Stimulated activated CD8-positive, alpha-beta memory T cell treated with anti-CD3 and anti-CD28 coated beads, Interleukin-2, amount 100 ng/mL, for 1 hour (primary cell): ENCODE measurements at places on chromosomes 6 and 20.

DNA sequence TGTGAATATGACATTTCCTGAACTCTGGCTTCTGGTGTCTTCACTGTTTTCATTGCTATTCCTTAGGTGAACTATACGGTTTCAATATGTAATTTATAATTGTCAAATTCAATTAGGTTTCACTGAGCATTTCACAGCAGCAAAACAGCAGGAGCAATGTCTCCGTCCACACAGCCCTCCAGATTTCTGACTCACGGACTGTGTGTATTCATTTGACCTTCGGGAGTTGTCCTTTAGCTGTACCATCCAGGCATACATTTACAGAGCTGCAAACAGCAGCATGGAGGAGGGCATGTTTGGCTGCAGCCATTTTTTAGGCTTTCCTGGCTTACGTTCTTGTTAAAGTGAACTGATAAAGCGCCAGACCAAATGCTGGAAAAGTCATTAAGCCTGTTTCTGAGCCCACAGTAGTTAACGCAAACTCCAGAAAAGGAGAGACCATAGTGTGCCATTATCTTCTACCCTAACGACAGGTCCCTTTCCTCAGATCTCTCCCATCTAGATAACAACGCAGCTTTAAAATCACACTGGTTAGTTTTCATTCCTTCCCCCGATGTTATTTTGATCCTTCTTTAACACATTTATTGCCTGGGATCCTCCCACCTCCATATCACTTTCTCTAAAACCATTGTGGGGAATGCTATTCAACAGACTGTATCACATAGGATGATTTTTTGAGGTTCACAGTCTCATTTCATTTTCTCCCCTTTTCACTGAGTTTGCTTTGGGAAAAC lies 18.3 kb downstream of the FOXC1 start:
- DNase-seq = no peak

GRCh38 chr6:56595490-56596122 lies 47.1 kb downstream of the DST start:
- no peak for DNase-seq

- DNase-seq = no peak
These were observed 93.6 kb downstream of the KIF16B start for GRCh38 chr20:16479666-16480065.

DNA sequence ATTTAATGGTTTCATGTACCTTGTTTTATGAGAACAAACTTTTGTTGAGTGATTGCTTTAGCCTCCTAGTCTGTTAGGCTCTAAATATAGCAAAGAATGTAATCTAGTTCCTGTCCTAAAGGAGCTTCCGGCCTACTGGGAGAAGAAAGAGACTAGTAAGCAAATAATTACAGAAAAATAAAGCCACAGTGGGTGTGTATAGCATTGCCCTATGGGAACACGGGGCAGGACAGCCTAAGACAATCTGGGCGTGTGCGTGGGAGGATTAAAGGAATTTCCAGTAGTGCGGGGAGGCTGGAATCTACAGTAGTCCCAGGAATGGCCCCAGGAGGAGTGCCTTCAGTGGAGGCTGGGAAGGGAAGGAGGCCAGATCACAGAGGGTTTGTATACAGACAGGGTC lies 98.1 kb upstream of the AKAP12 start:
- DNase-seq = no peak

GRCh38 chr6:83707829-83708545 lies 914 bp downstream of the SNAP91 start:
- no peak for DNase-seq

GRCh38 chr6:40586369-40587201 lies 579 bp downstream of the LRFN2 start:
- no peak for DNase-seq

DNA sequence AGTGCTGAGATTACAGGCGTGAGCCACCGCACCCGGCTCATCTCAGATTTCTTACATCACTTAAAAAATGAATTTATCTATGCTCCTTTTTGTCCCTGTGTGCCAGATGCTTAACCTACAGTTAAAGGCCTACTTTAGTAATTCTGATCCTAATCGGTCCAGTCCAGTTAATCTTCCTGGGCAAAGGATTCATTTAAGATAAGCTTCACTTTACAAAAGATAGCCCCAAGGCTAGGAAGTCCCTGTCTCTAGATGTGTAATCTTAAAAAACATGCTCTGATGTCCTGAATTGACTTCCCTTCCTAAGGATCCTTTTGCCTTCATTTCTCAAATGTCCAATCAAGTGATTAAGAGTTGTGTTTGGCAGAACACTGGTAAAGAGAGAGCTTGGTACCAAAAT lies 68.4 kb upstream of the IPCEF1 start:
- DNase-seq = no peak

DNA sequence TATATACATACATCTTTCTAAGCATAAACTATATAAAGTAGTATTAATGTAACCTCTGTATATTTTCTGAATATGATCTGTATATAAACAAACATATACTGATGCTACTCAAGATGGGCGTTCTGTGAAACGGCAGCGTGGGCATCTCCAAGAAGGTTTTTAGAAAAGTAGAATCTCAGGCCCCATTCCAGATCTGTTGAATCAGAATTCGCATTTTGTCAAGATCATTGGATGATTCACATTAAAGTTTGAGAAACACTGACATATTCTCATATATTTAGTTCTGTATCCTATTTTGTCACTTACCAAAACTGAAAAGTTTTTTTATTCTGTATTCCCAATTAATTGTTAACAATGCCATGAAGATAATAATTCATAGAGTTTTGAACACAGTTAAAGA lies 5.5 kb downstream of the C6orf141 start:
- DNase-seq = no peak

- no peak for DNase-seq
These were observed 9.6 kb downstream of the CLDN20 start for GRCh38 chr6:155273431-155273830.
